Activated T-helper 2 cell treated with anti-CD3 and anti-CD28 coated beads, Interferon-gamma antibody, Interleukin-2, Interleukin-4, amounts not matched to agents 10 μg/mL and 5 μg/mL and 100 μg/mL, durations not matched to agents 14 hours and 24 hours and 36 hours (primary cell): ENCODE measurements at places on chromosomes 3 and 15. TPM values are rescaled to one million over a fixed set of nuclear protein-coding genes. Genes with fewer than 3 reads are reported as not detected.
A peak's percentile ranks its signal among the peaks of the same experiment; 100 is the strongest.

TGM5 gene
- 0.09 and 0.21 TPM in 2 replicates for total RNA-seq

C2CD4A gene
- not detected in 2 replicates for total RNA-seq

- H3K27ac ChIP-seq = no peak overlapping the region
- H3K4me1 ChIP-seq = no peaks in the 10 kb centered on the region
- no peaks in the 10 kb centered on the region for H3K36me3 ChIP-seq
- H3K4me3 ChIP-seq = no peak overlapping the region
- DNase-seq = no peak
These were observed 494.5 kb downstream of the RBMS3 start for GRCh38 chr3:29775340-29775739.

- H3K4me1 ChIP-seq = no peaks in the 10 kb centered on the region
- DNase-seq = no peak
- peaks cover 9% of the 10 kb centered on the region for H3K27me3 ChIP-seq
- no peak overlapping the region for H3K27ac ChIP-seq
- no peaks in the 10 kb centered on the region for H3K36me3 ChIP-seq
These were observed 56.1 kb upstream of the KIF23 start for GRCh38 chr15:69357773-69358771.

- no peak overlapping the region for H3K4me3 ChIP-seq
- peaks cover 25% of the 10 kb centered on the region for H3K27me3 ChIP-seq
- H3K36me3 ChIP-seq = no peaks in the 10 kb centered on the region
These were observed 5.5 kb upstream of the PLXND1 start for GRCh38 chr3:129611812-129612533.

DNA sequence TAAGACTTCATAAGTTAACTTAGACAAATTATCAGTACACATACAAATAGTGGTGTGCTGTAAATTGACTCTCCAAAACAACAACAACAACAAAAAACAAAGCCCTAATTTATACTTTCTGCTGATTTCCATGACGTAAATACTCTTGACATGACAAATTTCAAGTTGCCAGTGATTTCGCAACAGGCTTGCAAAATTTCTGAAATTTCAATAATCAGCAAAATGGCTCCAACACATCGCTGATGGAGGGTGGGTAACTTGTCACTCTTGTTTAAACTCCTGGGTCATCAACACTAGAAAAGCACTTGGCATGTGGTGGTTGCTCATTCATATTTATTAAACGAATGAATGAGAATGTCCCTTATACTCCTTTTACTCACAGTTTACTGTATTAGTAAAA is 205.2 kb upstream of the SATB1 start:
- H3K27ac ChIP-seq = no peak overlapping the region
- H3K4me1 ChIP-seq = peaks cover 4% of the 10 kb centered on the region
- no peak for DNase-seq
- no peaks in the 10 kb centered on the region for H3K27me3 ChIP-seq
- H3K4me3 ChIP-seq = no peak overlapping the region

DNA sequence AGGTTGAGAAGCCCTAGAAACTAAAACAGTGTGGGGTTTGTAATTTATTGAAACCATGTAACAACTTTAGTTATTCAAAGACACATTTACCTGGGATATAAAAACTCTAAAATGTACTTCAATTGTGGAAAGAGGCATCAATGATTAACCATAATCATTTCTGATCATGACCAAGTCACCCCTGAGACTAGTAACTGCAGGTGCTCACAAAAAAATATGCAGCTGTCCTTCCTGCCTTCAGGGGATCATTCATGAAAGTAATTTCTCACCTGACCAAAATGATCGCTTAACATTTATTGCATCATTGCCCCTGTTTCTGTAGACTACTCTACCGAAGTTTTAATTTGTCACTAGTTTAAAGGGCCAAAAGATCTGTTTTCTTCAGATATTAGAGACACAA is 9.0 kb downstream of the ACP3 start:
- H3K4me3 ChIP-seq = no peak overlapping the region
- peaks cover 7% of the 10 kb centered on the region for H3K27me3 ChIP-seq
- no peak for DNase-seq
- H3K4me1 ChIP-seq = no peaks in the 10 kb centered on the region
- H3K27ac ChIP-seq = no peak overlapping the region

DNA sequence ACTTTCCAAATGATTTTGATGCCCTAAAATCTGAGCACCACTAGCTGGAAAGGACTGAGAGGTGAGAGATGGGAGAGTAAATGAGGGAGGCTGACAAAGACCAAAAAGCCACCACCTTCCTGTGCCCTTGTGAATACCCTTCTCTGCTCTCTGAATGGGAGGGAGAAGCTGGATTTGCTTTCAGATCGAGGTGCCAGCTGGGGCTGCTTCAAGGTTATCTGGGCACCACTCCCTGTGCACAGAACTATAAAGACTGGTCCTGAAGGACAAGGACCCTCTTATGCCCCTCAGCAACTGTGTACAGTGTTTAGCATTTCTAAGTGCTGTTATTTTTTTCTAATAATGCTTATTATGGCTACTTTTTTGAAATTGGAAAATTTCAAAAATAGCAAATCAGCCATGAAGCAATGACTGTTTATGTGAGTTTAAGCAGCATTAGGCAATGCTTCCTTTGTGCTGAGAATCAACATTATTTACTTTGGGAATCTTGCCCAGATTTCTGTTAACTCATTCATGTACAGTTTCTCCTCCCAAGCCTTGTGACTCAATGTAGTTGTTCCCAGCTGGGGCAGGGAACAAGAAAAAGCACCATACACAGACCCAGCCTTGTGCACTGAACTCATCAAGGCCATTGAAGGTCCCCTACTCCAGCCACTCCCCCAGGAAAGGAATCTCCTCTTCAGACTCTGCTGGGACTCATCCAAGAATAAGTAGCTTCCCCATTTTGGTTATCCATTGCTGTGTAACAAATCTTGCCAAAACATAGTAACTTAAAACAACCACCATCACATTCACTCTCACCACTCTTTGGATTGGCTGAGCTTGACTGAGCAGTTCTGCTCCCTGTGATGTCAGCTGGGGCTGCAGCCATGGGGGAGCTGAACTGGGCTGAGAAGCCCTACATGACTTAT is 37.3 kb upstream of the CDV3 start:
- H3K4me1 ChIP-seq = no peaks in the 10 kb centered on the region
- no peak for DNase-seq
- no peaks in the 10 kb centered on the region for H3K27me3 ChIP-seq
- no peaks in the 10 kb centered on the region for H3K36me3 ChIP-seq
- no peak overlapping the region for H3K4me3 ChIP-seq
- H3K27ac ChIP-seq = no peak overlapping the region

DNA sequence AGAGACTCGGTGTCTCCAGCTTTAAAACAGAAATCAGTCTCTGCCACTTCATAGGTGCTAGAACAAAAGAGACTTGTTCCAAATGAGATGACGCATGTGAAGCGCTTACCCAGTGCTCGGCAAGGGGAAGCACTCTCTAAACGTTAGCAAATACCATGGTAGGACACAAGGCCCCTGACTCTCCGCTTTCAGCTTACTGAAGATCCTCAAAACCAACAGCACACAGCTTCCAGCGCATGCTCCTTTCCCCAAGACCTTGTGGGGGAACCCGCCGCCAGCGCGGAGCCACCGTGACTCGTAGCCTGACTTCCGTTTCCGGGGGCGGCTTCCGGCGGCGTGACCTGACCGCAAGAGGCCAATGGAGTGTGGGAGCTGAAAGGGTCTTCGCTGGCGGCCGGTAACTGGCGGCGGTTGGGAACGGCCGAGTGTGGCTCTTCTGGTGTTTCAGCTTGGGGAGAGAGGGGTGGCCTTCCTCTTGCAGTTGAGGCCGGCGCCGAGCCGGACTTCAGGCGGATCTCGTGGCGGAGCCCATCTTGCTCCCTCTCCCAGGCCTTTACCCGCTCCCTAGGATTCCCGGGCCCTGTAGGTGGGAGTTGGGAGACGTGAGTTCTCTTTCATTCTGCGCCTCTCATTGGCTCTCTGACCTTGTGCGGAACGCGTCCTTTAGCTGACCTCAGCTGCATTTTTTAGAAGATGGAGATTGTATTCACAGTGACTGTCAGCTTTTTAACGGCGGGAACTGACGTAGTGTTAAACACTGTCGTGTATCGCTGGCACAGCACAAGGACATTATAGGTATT is at the start of gene THUMPD3:
TSS of gene THUMPD3 (plus strand) at position 324 of the 800 bp plus-strand sequence. CDS start 2,015 bp downstream, outside the sequence.
- H3K27me3 ChIP-seq = no peaks in the 10 kb centered on the region
- DNase-seq = peak; percentile 89
- peaks cover 19% of the 10 kb centered on the region for H3K4me1 ChIP-seq
- H3K27ac ChIP-seq = peak within 1 kb of the TSS; percentile 99

DNA sequence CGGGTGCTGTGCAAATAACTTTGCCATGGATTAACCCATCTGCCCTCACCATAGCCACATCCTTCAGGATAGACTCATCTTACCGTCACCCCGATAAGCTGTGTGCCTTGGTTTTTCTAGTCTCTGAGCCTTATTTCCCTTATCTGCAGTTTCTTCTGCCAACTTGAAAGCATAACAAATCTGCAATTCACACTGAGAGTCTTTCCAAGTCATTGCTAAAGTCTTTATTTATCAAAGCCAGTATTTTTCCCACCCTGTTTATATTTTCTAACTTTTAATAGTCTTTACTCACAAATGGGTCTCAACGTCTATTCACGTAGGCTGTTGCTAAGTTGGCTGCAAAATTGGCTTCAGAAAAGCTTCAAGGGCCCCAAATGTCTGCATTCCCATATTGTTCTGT is 61.6 kb upstream of the SUCLG2 start:
- no peaks in the 10 kb centered on the region for H3K36me3 ChIP-seq
- no peak overlapping the region for H3K27ac ChIP-seq
- no peak overlapping the region for H3K4me3 ChIP-seq
- H3K4me1 ChIP-seq = no peaks in the 10 kb centered on the region

- no peaks in the 10 kb centered on the region for H3K27me3 ChIP-seq
- no peaks in the 10 kb centered on the region for H3K36me3 ChIP-seq
- no peak for DNase-seq
- no peaks in the 10 kb centered on the region for H3K4me1 ChIP-seq
These were observed 61.9 kb downstream of the ISL2 start for GRCh38 chr15:76398317-76399104.

GRCh38 chr3:128598884-128599664 is 51.5 kb downstream of the RPN1 start:
- no peak overlapping the region for H3K4me3 ChIP-seq
- DNase-seq = no peak
- no peaks in the 10 kb centered on the region for H3K36me3 ChIP-seq
- H3K27me3 ChIP-seq = no peaks in the 10 kb centered on the region
- H3K27ac ChIP-seq = no peak overlapping the region

DNA sequence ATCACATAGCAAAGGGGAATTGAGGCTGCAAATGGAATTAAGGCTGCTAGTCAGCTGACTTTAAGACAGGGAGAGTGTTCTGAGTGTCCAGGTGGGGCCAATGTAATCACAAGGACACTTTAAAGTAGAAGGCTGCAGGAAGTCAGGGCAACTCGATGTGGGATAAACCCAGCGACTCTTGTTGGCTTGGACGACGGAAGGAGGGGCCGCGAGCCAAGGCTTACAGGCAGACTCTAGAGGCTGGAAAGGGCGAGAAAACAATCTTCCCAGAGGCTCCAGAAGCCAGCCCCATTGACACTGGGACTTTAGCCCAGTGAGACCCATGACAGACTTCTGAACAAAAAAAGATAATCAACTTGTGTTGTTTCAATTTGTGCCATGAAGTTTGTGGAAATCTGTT is 12.9 kb upstream of the MUSTN1 start:
- H3K4me1 ChIP-seq = no peaks in the 10 kb centered on the region
- no peak for DNase-seq
- peaks cover 5% of the 10 kb centered on the region for H3K36me3 ChIP-seq
- no peak overlapping the region for H3K27ac ChIP-seq
